ENCODE measurements at places on chromosomes 1 and 21. TPM values are rescaled to one million over a fixed set of nuclear protein-coding genes. Genes with fewer than 3 reads are reported as not detected.

DNA sequence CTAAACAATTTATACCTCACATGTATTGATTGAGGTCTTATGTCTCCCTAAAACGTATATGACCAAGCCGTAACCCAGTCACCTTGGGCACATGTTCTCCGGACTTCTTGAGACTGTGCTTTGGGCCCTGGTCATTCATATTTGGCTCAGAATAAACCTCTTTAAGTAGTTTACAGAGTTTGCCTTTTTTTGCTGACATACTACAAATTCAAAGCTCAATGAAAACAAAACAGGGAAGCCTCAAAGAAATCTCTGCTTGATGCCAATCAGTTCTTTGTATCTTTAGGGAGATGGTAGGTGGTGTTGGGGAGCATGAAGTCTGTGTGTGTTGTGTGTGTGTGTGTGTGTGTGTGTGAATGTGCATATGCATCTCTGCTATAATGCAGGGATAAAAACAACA, 247.0 kb downstream of the KCNJ6 start:
- no peak overlapping the region for H3K4me3 ChIP-seq
- no peaks in the 10 kb centered on the region for H3K4me1 ChIP-seq
- DNase-seq: no peak

DNA sequence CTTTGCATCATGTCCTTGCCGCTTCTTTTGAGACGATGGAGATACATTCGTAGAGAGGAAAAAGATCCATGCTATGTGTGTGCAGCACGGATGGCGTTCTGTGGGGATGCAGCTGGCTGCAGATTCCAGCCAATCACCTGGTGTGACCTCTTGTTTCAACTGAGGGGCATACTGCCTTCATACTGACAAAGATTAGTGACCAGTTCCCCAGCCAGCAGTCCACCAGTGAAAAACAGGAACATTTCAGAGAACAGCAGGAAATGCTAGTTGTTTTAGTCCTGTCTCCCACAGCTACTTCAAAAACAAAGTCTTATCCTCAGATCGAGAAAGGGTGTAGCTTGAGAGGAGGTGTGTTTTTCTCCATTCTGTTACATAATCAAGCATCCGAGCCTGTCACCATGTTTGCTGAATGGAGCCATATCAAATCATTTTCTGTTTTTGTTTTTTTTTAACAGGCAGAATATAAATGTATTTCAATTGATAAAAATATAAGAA, 255.7 kb upstream of the FMN2 start:
- H3K27me3 ChIP-seq: no peaks in the 10 kb centered on the region
- no peak overlapping the region for H3K4me3 ChIP-seq
- no peaks in the 10 kb centered on the region for H3K4me1 ChIP-seq

The RNU1-2 gene
- total RNA-seq: under 0.01 TPM

GRCh38 chr1:10958614-10959013, 53.8 kb upstream of the TARDBP start:
- no peak for DNase-seq
- no peak overlapping the region for H3K27ac ChIP-seq
- no peaks in the 10 kb centered on the region for H3K36me3 ChIP-seq
- H3K4me3 ChIP-seq: no peak overlapping the region
- H3K27me3 ChIP-seq: no peaks in the 10 kb centered on the region
